ENCODE measurements at places on chromosomes 6 and 20.

GRCh38 chr6:118298476-118299427 is 249.3 kb upstream of the PLN start:
- DNase-seq = no peak

DNA sequence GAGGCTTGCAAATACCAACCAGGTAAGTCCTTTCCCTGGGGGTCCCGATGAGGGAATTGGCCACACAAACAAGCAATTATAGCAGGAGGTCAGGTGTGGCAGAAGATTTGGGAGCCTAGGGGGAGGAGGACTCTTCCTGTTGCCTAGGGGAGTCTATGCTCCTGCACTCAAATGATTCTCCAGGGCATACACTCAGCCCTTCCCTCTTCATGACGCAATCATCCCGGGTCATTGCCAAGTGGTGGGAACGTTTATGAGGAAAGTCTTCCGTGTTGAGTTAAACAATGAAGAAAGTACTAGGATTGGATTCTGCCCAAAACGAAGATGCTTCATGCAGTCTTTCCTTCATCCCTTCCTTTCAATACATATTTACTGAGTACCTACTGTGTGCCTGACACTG is 186.5 kb upstream of the TSHZ2 start:
- DNase-seq = no peak

GRCh38 chr20:60258255-60258863 is 300.1 kb downstream of the CDH26 start:
- no peak for DNase-seq

- peak; percentile 35 for DNase-seq
Observed at GRCh38 chr6:130575971-130576370, 210.2 kb downstream of the TMEM200A start.

Data from activated T-cell treated with anti-CD3 and anti-CD28 coated beads, Interleukin-2, amount 50 U/mL, for 24 hours (primary cell).